ENCODE measurements at places on chromosomes 4 and X.

DNA sequence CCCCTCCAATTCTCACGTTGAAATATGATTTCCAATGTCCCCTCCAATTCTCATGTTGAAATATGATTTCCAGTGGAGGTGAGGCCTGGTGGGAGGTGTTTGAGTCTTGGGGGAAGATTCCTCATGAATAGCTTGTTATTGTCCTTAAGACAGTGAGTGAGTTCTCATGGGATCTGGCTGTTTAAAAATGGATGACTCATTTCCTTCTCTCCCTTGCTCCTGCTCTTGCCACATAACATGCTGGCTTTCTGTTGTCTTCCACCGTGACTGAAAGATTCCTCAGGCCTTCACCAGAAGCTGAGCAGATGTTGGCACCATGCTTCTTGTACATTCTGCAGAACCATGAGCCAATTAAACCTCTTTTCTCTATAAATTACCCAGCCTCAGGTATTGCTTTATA is 346.8 kb upstream of the TECRL start:
- DNase-seq: no peak

DNA sequence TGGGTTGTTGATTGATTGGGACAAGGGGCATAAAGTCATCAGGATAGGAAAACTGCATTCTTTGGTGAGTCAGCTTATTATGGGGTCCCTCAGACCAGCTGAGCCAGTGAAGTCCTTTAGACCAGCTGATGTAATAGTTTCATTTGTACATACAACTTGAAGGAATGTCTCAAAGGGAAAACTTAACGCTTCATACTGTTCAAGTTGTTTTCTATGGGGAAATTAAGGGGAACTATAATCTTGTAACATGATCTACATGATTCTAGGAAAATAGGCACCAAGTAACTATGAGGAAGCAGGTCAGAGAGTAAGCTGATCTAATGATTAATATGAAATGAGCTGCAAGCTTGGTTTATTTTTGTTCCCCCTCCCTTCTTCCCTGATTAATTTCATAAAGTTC is 175.1 kb upstream of the GRID2 start:
- DNase-seq: no peak

DNA sequence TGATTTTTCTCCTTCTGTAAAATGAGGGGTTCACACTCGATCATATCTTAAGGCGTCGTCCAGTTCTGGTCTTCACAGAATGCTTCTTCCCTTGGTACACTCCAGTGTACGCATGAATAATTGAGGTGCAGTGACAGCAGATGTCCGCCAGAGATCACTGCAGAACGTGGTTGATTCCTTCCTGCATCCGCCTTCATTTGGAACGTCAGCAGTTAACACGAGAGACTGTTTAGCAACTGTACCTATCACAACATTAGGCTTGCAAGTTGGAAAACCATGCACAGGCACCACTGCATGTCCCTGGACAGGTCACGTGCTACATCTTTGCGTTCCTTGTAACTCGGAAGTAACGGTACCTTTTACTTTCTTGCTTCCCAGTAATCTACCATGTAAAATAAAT is 66.0 kb upstream of the GEMIN8 start:
- no peak for DNase-seq

DNA sequence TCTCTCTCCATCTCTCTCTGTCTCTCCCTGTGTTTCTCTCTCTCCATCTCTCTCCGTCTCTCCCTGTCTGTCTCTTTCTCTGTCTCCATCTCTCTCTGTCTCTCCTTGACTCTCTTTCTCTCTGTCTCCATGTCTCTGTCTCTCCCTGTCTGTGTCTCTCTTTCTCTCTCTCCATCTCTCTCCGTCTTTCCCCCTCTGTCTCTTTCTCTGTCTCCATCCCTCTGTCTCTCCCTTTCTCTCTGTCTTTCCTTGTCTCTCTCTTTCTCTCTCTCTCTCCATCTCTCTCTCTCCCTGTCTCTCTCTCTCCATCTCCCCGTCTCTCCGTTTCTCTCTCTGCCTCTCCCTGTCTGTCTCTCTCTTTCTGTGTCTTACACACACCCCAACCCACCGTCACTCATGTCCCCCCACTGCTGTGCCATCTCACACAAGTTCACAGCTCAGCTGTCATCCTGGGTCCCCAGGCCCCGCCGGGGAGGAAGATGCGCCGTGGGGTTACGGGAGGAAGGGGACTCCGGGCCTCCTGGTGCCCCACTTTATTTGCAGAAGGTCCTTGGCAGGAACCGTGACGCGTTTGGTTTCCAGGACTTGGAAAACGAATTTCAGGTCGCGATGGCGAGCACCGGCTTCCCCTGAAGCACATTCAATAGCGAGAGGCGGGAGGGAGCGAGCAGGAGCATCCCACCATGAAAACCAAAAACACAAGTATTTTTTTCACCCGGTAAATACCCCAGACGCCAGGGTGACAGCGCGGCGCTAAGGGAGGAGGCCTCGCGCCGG is 1.2 kb upstream of the SHOX start:
- no peak for DNase-seq

DNA sequence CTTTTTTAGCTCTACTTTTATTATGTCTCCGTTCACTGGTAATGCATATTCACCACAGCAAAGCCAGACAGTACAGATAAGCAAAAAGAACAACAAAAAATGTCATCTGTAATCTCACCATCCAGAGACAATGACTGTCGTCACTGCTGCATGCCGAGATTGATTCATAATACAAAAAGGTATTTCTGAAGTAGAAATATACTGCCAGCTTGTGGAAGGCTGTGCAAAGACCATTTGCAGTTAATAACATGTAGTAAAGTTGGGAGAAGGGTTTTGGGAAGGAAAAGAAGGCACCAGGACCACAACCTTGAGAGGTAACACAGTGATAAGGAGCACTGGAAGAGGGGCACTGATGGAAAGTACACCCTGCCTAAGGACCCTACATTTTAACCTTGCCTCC is 223.0 kb upstream of the ZIC3 start:
- DNase-seq: no peak

DNA sequence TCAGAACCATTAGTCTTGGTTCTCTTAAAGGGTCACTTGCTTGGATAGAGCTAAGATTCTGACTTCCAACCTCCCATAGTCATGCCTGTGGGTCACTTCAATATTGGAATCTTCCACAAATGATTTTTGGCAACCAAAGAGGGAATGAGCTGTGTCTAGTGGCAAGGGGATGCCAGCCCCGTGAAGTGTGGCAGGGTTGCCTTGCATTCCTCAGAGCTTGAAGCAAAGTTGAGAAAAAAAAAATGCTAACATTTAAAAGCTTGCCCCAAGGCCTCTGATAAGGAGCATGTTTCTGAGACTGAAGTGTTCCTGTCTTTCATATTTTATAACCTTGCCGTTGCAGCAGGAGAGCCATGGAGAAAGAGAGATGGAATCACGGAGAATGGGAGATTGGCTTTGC is 120.2 kb downstream of the PAPSS1 start:
- DNase-seq: no peak

DNA sequence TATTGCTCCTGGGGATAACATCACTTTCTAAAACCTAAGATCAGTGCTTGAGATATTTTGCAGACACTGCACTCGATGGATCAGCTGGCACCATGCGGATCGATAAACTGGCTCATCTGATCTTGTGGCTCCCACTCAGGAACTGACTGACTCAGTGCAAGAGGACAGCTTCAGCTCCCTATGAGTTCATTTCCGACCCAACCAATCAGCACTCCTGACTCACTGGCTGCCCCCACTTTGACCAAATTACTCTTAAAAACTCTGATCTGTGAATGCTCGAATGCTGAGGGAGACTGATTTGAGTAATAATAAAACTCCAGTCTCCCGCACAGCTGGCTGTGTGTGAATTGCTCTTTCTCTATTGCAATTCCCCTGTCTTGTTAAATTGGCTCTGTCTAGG is 110.1 kb downstream of the ANAPC4 start:
- no peak for DNase-seq

- no peak for DNase-seq
Observed at GRCh38 chr4:38860788-38861424, 4.3 kb upstream of the TLR6 start.

GRCh38 chr4:4422856-4423499 is 36.1 kb downstream of the NSG1 start:
- DNase-seq: no peak

DNA sequence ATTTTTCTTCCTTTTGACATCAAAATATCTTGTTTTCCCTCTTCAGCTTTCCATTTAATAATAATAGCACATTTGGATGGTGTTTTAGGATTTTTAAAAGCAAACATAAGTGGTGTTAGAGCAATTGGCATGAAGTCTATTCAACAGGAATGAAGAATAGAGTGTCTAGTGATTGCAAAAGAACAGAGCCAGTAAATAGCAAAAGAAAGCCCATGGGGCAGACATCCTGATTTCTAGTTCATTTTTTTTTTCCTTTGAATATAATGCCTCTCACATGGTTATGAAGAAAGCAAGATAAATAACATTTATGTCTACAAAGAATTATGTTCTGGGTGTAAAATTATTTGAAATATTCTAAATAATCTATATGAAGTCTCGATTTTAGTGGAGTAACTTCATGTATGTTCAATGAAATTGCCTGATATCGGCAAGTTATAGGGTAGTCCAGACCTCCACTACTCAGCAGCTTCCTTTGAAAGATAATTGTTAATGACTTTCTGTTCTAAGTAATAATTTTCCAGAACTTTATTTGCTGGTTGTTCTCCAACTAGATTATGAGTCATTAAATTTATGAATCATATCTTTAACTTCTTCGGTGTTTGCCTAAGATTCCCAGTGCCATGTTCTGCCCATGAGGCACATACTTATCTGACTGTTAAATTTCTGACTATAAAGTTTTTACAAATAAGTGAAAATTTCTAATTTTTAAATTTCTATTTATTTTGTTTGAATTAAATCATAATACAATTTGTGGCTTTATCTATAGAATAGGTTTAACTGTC is 587.9 kb downstream of the TLL1 start:
- no peak for DNase-seq

- no peak for DNase-seq
Observed at GRCh38 chr4:88812420-88812819, 114.8 kb upstream of the NAP1L5 start.

DNA sequence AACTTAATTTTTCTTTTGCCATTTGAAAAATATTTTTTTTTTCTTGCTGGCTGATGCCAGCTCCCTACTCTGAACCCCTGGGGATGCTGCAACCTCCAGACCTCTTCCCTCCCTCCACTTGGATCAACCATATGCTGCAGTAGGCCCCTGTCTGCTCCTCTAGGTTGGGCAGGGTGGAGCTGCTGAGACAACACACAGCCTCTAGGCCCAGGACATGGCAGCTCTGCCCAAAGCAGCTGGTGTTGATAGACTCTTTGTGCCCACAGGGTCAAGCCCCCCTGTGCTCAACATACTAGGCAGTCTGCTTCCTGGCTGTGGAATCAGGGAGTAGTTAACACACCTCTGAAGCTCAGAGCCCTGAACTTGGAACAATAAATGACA is 19.9 kb upstream of the CLNK start:
- peak; percentile 70 for DNase-seq

- DNase-seq: no peak
Observed at GRCh38 chr4:138677748-138678147, 337.8 kb upstream of the NOCT start.

DNA sequence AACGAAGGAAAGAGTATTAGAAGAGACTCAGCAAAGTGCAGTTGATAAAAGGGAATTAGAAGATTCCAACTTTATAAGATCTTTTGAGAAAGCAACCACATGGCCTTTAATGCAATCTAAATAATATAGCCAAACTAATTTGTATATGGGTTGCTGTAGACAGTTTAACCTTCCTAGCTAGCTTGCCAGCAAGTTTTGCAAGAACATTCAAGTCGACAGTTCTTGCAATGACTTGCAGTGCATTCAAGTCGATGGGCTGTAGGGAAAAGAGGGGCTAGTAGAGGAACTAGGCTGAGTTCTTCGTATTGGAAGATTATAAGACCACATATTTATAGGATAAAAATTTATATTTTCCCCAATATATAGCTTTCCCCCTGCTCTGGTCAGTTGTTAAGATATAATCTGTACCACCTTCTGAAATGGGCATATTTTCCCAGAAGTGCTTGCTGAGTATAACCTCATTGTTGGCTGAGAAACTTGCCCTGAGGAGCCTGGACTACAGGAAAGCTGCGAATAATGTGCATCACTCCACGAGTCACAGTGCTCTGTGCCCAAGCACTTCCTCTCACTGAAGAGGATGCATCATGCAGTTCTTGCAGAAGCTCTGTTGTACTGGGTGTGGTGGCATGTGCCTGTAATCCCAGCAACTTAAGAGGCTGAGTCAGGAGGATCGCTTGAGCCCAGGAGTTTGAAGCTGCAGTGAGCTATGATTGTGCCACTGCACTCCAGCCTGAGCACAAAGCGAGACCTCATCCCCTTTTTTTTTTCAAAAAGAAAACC is 56.7 kb downstream of the DOCK11 start:
- no peak for DNase-seq

GRCh38 chrX:107726816-107727534 is 48.6 kb downstream of the TSC22D3 start:
- DNase-seq: no peak

DNA sequence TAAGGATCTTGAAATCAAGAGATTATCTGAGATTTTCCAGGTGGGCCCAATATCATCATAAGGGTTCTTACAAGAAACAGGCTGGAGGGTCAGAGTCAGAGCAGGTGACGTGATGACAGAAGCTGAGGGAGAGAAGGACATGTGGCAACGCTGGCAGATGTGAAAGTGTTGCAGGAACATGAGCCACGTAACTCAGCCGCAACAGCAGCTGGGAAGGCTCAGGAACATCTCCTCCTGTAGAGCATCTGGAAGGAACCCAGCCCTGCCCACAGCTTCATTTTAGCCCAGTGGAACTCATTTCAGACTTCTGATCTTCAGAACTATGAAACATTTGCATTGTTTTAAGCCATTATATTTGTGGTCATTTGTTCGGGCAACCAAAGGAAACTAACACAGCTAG is 156.3 kb upstream of the VEGFC start:
- DNase-seq: no peak

- no peak for DNase-seq
Observed at GRCh38 chr4:156583265-156583664, 388.3 kb downstream of the PDGFC start.

GRCh38 chr4:38738940-38739803 is 43.6 kb downstream of the TLR10 start:
- DNase-seq: no peak

DNA sequence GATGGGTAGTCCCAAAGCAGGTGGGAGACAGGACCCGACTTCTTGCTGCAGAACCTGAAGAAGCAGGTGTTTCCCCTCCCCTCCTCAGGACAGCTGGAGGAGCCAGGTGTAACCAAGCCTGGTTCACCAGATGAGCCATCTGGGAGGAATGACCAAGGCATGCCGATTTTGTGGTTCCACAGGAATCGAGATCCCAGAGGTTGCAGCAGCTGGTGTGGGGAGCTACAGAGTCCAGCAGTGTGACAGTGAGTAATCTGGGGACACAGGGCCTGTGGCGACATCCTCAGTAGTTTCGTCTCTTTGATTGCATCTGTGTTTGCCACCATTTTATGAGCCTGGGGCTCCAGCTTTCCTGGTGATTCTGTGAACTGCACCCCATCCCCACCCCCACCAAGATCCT is 2.6 kb upstream of the NDP start:
- DNase-seq: no peak

GRCh38 chr4:38610521-38610920 is 53.5 kb upstream of the KLF3 start:
- no peak for DNase-seq

- no peak for DNase-seq
Observed at GRCh38 chr4:70739496-70740337, 18.0 kb downstream of the RUFY3 start.

- no peak for DNase-seq
Observed at GRCh38 chr4:108148316-108148715, 20.4 kb downstream of the LEF1 start.

GRCh38 chr4:147778942-147779341 is 47.1 kb downstream of the ARHGAP10 start:
- no peak for DNase-seq

Measured in NCI-H2171 (cell line).